ENCODE measurements at places on chromosomes 2 and 18.

DNA sequence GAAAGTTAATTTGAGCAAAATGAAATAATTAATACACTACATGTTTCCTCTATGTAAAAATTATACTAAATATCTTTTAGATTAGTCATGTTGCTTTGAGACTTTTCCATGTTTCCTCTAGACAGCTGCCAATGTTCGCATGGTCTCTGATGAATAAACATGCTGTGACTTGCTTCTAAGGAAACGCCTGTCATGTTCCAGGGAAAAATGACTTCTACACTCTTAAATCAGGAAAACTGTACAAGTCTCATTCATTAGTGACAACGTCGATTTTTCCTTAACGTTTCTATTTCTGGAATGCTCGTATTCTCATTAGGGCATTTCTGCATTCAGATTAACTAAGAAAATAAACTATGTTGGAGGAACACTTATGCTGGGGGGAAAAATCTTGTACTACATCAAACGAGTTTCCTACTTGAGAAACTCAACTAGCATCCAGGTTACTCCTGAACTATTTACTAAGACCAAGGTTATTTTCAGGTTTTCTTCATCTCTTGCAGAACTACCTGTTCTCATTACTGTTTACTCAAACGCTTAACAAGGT is 1.6 kb downstream of the COBLL1 start:
- no peak for DNase-seq

GRCh38 chr2:149799013-149799705 is 211.6 kb upstream of the MMADHC start:
- DNase-seq, result peak; percentile 31

GRCh38 chr2:203804070-203804469 is 63.5 kb upstream of the CTLA4 start:
- no peak for DNase-seq

DNA sequence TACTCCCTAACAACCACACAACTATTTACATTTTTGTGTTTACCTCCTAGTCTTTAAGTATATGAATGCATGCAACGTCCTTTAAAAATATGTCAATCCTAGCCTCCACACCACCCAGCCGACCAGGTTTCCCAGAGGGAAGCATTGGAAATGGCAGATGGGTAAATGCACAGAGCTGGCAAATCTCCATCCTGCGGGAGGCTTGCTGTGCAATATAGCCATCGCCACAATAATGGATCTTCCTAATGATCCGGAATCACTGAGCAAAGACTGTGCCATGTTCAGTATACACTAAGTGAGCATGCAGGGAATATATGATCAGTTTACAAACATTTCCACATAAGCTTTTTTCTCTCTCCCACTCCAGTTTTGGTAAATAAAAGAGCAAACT is 131.8 kb downstream of the NEDD4L start:
- DNase-seq, result no peak

DNA sequence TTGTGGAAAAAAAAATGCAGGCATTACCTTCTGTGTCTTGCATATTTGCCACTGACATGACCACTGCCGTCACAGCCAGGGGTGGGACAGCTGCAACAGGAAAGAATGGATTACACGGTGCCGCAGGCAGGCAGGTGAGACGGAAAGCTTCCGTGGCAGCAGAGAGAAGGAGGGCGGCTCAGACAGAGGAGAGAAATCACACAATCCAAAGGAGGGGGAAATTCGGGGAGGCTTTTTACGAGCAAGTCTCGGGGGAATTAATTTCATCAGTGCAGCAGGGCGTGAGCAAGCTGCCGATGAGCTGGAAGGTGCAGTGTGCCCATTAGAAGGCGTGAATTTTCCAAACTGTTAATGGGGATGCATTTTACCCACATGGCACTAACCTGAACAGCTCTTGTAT is 234.8 kb upstream of the PXDN start:
- DNase-seq, result no peak

DNA sequence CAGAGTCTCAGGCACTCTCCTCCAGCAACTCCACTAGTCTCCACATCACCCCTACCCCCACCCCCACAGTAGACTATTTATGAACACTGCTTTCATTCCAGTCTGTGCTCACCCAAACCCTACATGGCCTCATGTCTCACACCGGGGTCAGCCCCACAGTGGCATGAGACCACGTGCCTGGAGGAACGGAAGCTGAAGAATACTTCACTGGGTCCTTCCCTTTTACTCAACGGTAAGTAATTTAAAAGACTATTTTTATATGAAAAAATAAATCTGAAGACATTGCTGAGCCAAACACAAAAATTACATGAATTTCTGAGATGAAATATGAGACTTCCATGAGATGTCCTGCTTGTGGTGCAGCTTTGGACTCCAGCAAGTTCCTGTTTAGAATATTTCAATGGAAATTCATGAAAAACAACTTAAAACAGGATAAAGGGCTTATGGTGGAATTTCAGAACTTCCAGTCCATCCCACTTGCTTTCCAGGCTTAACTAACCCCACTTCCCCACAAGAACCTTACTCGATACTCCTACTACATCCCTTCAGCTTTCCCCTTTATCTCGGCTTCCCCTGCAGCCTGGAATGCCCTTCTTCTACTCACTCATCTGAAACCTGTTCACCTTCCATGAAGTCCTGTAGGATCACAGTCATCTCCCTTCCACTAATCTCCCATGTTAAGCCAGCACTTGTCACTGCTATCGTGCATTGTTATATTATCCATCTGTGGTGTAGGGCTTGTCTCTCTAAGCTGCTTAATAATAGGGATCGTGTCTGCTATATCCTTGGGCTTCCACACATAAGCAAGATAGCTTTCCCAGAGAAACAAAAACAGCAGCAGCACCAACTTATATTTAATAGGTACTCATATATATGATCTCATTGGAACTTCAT is 47.9 kb downstream of the SLC14A1 start:
- DNase-seq, result no peak

GRCh38 chr2:234425639-234426603 is 71.0 kb downstream of the ARL4C start:
- DNase-seq, result no peak

DNA sequence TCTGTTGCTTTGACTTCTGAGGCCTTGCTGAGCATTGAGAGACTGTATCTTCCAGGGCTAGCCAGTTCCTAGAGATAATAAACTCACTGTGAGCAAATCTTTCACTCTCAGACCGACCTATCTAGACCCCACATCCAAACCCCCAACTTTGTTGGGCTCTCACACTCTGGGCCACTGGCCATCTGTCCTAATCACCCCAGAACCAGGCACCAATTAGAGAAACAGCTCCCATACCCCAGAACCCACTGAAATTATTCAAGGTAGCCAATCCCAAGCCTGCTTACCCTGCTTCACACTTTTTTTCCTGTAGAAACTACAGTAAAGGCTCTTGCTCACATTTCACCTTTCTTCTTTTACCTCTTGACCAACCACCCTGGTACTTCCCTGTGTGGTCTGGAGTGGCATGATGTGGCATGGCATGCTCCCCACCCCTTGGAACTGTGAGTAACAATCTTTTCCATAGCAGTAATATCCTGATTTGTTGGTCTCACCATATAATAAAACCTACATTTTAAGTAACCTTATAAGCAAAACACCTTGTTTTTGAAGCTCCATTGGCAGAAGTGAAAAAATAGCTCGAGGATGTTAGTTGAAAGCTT is 55.2 kb downstream of the ANKRD12 start:
- DNase-seq, result no peak
